ENCODE measurements at places on chromosomes 1 and 21.
A peak's percentile ranks its signal among the peaks of the same experiment; 100 is the strongest.

GRCh38 chr1:229227298-229227919 lies 43.5 kb upstream of the RAB4A start:
- peak; percentile 70 for DNase-seq

DNA sequence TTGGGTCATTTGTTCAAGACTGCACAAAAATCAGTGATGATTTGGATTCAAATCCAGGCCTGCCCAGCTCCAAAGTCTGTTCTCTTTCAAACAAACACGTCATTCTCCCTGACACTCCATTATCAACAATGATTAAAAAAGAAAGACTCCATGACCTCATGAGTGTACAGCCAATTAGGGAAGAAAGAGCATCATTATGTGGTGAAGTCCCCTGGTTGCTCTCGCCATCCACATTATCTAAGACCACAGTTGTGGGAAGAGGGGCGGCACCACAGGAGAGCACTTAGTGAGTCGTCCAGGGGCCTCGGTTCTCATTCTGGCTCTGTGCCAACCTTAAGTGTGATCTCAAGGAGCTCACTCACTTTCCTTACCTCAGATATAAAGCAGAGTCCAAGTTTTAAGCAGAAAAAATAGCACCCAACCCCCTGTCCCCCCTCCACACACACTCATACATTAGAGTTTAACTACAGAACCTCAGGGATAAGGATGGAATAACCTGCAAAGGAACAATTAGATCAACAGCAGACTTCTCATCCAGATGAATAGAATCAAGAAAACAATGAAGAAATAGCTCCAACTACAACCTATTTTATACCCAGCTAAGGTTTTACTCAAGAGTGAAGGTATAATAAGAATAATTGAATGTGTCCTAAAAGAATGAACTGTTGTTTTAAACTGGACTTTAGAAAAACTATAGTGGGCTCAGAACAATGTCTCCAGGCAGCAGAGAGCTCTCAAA lies 47.8 kb downstream of the COL6A1 start:
- no peak for DNase-seq

GRCh38 chr1:205335692-205336091 lies 14.1 kb upstream of the NUAK2 start:
- DNase-seq, result peak; percentile 55

DNA sequence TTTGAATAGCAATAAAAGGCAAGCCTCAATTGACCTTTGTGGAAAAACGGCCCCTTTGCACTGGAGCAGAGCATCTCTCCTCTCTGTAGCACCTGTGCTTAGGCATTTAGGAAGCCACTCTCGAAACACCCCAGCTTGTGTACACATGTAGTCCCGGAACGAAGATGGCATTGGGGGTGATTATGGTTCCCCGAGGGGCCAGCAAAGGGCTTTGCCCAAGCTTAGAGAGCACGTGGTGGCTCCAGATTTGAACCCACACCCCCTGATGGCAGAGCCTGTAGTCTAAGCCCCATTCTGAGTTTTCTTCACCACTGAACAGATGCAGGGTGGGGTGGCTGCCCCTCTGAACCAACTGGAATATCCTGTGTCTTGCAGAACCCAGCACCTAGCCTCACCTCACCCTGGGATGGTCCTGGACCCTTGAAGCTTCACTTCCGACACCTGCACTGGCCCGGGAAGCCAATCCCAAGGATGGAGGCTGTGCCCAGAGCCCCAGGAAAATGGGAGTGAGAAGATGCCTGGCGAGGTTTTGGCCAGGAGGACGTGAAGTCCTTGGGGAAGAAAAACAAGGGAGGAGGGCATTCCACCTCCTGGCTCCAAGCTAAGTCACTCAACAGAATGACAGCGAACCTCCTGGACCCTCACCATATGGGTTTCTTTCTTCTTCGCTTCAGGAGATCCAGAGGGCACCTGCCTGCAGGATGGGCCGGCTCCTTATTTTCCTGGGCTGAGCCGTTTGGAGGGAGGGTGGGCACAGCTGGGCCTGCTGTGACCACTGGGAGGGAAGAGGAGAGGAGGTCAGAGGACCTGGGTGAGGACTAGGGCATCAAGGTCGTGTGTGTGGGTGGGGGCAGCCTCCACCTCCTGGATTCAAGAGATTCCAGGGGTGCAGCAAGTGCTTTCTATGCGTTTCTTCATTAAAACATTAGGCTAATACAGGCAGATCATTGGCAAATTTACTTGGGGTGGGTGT lies 37.7 kb downstream of the IGFN1 start:
- no peak for DNase-seq

DNA sequence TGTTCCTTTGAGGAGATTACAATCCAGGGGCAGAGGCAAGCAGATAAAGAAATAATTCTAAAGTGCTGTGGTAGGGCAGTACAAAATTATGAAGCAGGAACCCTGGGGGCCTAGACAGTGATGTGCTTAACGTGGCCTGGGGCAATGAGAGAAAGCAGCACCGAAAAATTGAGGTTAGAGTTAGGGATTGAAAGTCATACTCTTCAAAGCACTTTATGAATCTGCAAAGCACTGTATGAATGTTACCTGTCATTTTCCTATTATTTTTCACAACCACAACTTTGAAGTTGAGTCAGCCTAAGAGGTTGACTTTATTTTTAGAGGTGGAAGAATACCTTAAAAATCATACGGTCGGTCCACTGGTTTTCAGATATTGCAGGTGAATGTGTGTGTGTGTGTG lies 183.4 kb upstream of the NFIA start:
- DNase-seq, result no peak

DNA sequence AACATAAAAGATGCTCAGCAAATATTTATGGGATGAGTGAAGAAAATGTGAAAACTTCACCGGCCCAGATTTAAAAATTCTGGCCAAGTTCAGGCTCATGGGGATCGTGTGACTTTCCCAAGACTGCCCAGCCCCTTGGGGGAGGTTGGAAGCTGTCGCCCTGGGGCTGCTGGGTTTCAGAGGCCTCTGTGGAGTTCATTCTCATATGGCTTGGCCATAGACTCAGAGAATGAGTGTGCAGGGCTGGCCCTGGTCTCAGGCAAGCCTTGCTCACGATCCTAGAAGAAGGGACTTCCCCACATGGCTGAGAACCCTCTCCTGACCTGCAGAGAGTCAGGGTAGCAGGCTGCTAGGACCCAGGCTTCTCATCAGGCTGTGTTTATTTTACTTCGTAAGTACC lies 24.6 kb downstream of the PADI2 start:
- DNase-seq, result no peak

DNA sequence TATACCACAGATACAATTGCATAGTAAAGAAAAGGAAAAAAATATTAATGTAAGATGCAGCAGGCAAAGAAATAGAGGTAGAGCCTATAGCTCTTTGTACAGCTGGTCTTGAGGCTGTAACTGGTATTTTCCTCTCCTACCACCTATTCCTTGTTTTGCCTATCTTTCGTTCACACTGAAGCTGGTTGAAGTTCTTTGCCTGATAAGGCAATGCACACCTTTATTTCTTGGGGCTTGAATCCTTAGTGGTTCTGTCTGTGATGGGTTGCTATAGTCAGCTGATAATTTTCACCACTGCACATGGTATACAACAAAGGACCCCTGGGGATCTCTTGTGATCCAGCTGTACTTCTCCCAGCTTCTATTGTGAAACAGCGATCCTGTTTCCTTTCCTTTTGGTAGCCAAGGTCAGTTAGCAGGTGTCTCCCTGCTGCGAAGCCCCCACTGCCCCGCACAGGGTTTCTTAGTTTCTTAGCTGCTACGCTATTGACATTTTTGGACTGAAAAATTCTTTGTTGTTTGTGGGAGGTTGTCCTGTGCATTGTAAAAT lies 9.9 kb upstream of the TSNAX start:
- no peak for DNase-seq

- no peak for DNase-seq
Measured at GRCh38 chr1:31198600-31198999, 41.1 kb downstream of the NKAIN1 start.

DNA sequence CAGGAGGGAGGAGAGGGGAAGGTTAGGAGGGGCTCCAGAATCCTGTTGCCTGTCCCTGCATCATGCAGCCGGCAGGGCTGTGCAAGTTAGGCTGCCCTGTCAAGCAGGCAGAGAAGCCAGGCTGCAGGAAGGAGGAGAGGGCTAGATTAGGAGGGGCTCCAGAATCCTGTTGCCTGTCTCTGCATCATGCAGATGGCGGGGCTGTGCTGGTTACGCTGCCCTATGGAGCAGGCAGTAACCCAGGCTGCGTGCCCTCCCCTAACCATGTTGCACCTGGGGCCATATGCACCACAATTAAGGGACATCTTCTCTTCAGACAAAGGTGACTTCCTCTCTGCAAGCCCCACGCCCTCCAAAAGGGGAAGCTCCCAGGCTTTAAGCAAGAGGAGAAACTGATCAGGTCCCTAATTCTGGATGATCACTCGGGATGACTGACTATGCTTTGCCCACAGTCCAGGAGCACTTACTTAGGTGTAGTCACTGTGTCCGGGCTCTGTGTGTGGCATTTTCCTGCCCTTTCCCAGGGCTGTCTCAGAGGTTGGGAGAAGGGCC lies 457.4 kb downstream of the SETD4 start:
- no peak for DNase-seq
